Chondrocyte (in vitro differentiated cells): ENCODE measurements at places on chromosomes 16 and 17. TPM values are rescaled to one million over a fixed set of nuclear protein-coding genes. Genes with fewer than 3 reads are reported as not detected.

KRT39 gene
- total RNA-seq = not detected in 3 replicates

TAF1C gene
- total RNA-seq = 22.2 to 33.9 TPM (median 26.9 TPM) in 3 replicates

PLXDC1 gene
- total RNA-seq = 11.1 to 40.5 TPM (median 37.4 TPM) in 3 replicates

BRIP1 gene
- total RNA-seq = 4.2 to 7.7 TPM (median 4.3 TPM) in 3 replicates

SLC16A6 gene
- 0.15 to 0.44 TPM (median 0.31 TPM) in 3 replicates for total RNA-seq

ITGB3 gene
- 0.85 to 11.4 TPM (median 10.5 TPM) in 3 replicates for total RNA-seq

TBC1D3G gene
- total RNA-seq = not detected in 3 replicates

FN3KRP gene
- 23.0 to 27.4 TPM (median 23.3 TPM) in 3 replicates for total RNA-seq

FBXL19 gene
- total RNA-seq = 19.4 to 21.5 TPM (median 20.5 TPM) in 3 replicates

HAGH gene
- 46.5 to 56.7 TPM (median 55.1 TPM) in 3 replicates for total RNA-seq

DNA sequence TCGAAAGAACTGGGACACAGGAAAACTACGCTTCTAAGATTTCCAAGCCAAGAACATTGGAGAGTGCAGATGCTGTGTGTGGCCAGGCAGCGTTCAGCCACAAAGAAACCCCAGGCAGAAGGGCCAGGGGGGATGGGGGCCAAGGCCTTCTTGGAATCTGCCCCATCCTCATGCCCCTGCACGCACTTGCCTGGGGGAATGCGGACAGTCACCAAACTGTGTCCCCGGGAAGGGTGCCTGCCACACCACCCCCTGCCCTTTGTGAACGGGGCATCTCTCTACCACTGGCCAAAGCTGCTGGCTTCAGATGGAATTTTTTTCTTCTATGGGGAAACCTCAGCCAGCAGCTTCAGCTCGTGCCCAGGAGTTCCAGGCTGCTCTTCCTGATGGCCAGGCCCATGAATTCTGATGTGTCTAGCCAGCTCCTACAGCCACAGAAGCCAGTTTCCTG, 32.0 kb upstream of the DNAH17 start:
- H3K4me3 ChIP-seq = no peak overlapping the region
- no peaks in the 10 kb centered on the region for H3K27me3 ChIP-seq
- H3K27ac ChIP-seq = no peak overlapping the region
- H3K4me1 ChIP-seq = peaks cover 28% of the 10 kb centered on the region
- H3K36me3 ChIP-seq = no peaks in the 10 kb centered on the region

GRCh38 chr17:42138749-42139492, 15.9 kb downstream of the RAB5C start:
- H3K27ac ChIP-seq = peak overlapping the region; percentile 65
- peaks cover 6% of the 10 kb centered on the region for H3K36me3 ChIP-seq
- no peaks in the 10 kb centered on the region for H3K27me3 ChIP-seq

- no peaks in the 10 kb centered on the region for H3K27me3 ChIP-seq
- H3K4me1 ChIP-seq = peaks cover 13% of the 10 kb centered on the region
- no peaks in the 10 kb centered on the region for H3K36me3 ChIP-seq
- H3K27ac ChIP-seq = no peak overlapping the region
- no peak for DNase-seq
- H3K4me3 ChIP-seq = no peak overlapping the region
Measured at GRCh38 chr16:87371261-87371866, 12.2 kb downstream of the FBXO31 start.

- peaks cover 7% of the 10 kb centered on the region for H3K36me3 ChIP-seq
- no peaks in the 10 kb centered on the region for H3K27me3 ChIP-seq
- no peak for DNase-seq
- peak overlapping the region; percentile 39 for H3K27ac ChIP-seq
- H3K4me1 ChIP-seq = peaks cover 23% of the 10 kb centered on the region
Measured at GRCh38 chr16:15874745-15875314, 13.6 kb downstream of the CEP20 start.

DNA sequence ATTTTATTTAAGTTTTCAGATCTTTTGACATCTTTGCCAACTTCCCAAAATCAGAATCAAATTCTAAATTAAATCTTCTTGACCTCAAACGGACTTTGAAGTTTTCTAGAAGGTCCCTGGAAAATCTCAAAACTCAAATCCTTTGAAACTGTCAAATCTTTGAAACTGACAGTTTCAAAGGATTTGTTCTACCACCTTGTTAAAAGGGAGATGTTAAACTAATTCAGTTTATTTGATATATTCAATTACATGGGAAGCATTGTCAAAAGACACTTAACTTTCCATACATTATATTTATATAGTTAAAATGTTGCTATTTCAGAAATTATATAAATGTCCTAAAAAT, 3.4 kb upstream of the DPEP1 start:
- no peaks in the 10 kb centered on the region for H3K36me3 ChIP-seq
- H3K27me3 ChIP-seq = no peaks in the 10 kb centered on the region
- peaks cover 3% of the 10 kb centered on the region for H3K4me1 ChIP-seq
- DNase-seq = no peak
- H3K4me3 ChIP-seq = no peak overlapping the region

- H3K27ac ChIP-seq = no peak overlapping the region
- no peak overlapping the region for H3K4me3 ChIP-seq
- peaks cover 7% of the 10 kb centered on the region for H3K4me1 ChIP-seq
- H3K36me3 ChIP-seq = peaks cover 4% of the 10 kb centered on the region
Measured at GRCh38 chr17:65918916-65919315, 273.0 kb downstream of the CEP112 start.

DNA sequence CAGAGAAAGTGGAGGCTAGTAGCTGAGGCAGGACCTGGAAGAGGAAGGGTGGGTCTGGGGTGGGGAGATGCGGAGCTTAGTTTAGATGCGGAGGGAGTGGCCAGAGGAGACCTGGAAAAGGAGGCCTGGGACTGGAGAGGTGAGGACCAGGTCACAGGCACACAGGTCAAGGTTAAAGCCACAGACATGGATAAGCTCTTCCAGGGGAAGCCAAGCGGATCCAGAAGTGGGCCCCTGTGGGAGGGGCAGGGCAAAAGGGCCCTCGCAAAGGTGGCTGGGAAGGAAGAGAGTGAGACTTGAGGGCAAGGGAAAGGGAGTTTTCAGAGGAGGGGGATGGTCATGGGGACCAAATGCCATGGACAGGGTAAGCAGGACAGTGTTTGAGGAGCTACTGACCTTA, 13.9 kb upstream of the MLLT6 start:
- H3K4me1 ChIP-seq = no peaks in the 10 kb centered on the region
- H3K36me3 ChIP-seq = no peaks in the 10 kb centered on the region
- no peaks in the 10 kb centered on the region for H3K27me3 ChIP-seq
- H3K4me3 ChIP-seq = no peak overlapping the region
- DNase-seq = no peak
- no peak overlapping the region for H3K27ac ChIP-seq

DNA sequence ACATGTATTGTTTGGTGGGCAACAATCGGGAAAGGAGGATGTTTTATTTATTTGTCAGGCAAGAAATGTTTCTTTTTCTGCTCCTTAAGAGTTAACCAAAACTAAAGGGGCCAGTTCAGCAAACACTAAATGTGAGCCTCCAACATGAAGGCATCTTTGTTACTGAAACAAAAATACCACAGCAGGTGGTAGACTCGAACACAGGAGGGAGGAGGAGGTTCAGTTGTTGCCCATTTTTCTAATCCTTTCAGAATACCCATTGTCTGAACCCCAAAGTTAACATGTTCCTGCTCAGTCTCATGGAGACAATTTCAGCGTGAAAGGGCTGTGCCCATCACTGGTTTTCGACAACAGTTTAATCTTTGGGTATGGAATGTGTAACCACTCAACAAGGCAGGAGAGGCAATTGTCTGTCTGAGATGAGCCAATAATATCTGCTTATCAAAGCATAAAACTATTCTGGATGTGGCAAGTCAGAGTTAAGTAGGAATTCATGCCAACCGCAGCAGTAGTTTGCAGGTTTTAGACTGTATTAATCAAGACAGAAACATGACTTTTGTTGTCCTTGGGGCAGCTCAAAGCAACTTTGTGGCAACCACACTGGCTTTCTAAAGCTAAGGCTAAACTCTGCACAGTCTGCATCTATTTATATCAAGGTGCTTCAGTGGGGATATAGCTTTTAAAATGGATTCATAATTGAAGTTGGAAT, 211.7 kb downstream of the FTO start:
- no peak for DNase-seq
- no peaks in the 10 kb centered on the region for H3K27me3 ChIP-seq
- H3K36me3 ChIP-seq = no peaks in the 10 kb centered on the region
- peaks cover 37% of the 10 kb centered on the region for H3K4me1 ChIP-seq

- H3K4me3 ChIP-seq = no peak overlapping the region
- no peaks in the 10 kb centered on the region for H3K36me3 ChIP-seq
- DNase-seq = no peak
- H3K27ac ChIP-seq = peak overlapping the region; percentile 91
- no peaks in the 10 kb centered on the region for H3K27me3 ChIP-seq
Measured at GRCh38 chr17:76529224-76530094, 8.1 kb downstream of the CYGB start.

DNA sequence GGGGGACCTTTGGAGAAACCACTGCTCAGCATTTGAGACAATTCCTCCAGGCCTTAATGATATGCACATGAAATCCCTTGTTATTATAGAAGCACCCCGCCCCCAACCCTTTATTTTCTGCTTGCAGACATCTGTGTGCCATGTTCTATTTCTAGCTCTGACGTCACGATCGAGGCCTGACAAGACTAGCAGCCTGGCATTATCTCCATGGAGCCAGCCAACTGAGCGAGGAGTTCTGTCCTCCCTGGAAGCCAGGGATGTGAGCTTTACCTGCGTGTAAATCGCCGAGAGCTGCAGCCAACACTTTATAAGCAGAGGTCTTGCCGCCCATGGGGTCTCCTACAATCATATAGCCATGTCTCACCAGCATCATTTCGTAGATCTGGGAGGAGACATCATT, 116.9 kb downstream of the DNAH3 start:
- H3K4me1 ChIP-seq = peaks cover 2% of the 10 kb centered on the region
- no peaks in the 10 kb centered on the region for H3K36me3 ChIP-seq
- H3K27ac ChIP-seq = no peak overlapping the region
- no peak for DNase-seq
- H3K27me3 ChIP-seq = peaks cover 11% of the 10 kb centered on the region

DNA sequence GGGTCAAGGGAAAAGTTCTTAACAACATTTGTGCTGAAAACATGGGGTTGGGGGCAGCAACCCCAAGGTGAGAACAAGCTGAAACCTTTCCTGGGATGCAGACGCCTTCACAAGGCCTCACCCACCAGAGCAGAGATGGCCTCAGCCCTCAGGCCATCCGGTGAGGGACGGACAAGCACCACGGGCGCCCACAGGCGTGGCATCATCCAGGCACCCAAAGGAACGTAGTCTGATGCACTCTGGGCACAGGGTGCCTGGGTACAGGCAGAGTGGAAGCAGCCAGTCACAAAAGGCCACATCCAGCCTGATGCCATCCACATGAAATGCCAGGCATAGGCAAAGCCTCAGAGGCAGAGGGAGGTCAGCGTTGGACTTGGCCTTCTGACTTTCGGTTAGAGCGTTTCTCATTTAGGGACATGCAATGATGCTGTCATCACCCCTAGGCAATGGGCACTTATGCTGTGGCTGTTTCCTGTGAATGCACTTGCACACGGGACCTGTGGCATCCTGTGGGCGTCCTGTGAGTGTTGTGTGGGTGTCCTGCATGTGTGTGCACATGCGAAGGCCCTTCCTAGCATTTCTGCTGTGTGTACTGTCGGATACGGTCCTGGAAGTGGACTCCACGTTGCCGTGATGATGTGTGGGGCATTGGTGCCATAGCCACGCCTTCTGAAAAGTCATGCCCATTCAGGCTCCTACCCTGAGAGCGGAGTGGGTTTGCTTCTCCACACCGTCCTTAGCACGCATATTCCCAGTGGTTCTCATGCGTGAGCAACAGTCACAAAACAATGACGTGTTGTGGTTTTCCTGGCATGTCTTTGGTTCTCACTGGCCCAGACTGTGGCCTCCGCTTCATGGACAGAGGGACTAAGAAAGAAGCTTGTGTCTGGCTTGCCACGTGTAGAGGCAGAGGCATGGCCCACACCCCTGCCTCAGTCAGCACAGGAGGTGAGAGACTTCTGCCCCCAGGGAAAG, 52.7 kb upstream of the ZNF469 start:
- H3K27ac ChIP-seq = no peak overlapping the region
- no peak overlapping the region for H3K4me3 ChIP-seq
- no peak for DNase-seq
- H3K36me3 ChIP-seq = no peaks in the 10 kb centered on the region

DNA sequence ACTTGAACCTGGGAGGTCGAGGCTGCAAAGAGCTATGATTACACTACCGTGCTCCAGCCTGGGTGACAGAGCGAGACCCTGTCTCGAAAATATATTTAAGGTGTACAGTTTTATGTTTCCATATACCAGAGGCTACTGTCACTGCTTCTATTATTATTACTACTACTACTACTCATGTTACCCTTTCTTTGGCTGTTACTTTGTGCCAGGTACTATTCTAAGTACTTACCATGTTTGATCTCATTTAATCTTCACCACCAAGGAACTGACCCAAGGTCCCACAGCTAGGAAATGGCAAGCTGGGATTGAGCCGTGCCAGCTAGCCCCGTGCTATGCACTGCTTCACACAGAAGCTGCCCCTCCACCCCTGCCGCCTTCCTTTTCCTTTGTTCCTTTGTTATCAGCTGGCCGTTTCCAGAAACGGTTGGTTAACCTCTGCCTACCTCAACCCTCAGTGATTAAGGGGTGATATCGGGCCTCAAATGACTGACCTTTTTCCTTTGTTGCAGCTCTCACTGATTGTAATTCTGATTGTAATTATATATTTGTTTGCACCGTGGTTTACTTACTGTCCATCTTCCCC, 78.4 kb downstream of the ABCC1 start:
- no peaks in the 10 kb centered on the region for H3K27me3 ChIP-seq
- H3K4me1 ChIP-seq = peaks cover 49% of the 10 kb centered on the region
- no peak overlapping the region for H3K4me3 ChIP-seq
- no peak overlapping the region for H3K27ac ChIP-seq
- peaks cover 6% of the 10 kb centered on the region for H3K36me3 ChIP-seq
- no peak for DNase-seq

DNA sequence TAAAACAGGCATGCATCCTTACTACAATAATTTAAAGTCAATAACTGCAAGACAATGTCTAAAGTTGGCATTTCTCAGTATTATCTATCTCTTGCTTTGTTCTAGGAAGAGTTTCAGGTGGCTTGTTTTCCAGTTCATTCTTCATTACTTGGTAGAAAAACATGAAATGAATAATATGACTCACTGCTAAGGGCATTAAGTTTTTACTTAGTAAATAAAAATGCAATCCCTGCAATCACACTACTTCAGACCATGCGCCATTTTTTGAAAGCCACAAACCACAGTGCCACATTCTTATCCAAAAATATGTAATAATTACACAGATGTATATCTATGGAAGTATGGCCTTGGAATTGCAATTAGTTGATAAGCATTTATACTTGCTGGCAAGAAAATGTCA, 55.4 kb downstream of the CREBBP start:
- DNase-seq = no peak
- no peaks in the 10 kb centered on the region for H3K36me3 ChIP-seq
- H3K27me3 ChIP-seq = no peaks in the 10 kb centered on the region
- peak overlapping the region; percentile 62 for H3K27ac ChIP-seq
- no peak overlapping the region for H3K4me3 ChIP-seq

DNA sequence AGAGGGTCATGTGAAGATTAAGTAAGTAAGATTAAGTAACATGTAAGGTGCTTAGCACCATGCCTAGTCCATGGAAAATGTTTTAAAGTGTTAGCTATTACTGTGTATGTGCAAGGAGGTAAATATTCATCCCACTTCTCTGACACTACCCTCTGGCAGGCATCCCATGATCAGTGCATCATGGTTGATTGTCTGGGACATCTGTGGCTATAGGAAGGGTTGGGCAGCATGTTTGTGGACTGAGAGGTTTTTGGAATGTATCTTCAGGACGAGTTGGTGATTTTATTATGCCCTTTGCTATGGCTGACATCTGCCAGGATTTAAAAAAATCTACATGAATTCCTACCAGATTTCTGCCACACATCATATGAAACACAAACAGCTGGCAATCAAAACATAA, 6.5 kb upstream of the TAOK1 start:
- H3K4me3 ChIP-seq = no peak overlapping the region
- no peak for DNase-seq
- H3K4me1 ChIP-seq = peaks cover 3% of the 10 kb centered on the region
- H3K36me3 ChIP-seq = no peaks in the 10 kb centered on the region
- H3K27me3 ChIP-seq = no peaks in the 10 kb centered on the region
